Placental pericyte (primary cell): ENCODE measurements at places on chromosomes 16 and 17. TPM values are rescaled to one million over a fixed set of nuclear protein-coding genes. Genes with fewer than 3 reads are reported as not detected.

The MT1F gene
- not detected in 2 replicates for total RNA-seq

The ZBTB4 gene
- 24.3 and 35.8 TPM in 2 replicates for total RNA-seq

The LGALS9B gene
- not detected in 2 replicates for total RNA-seq

The HOXB6 gene
- total RNA-seq: under 0.01 and 0.29 TPM in 2 replicates

The LUC7L gene
- 31.5 and 59.0 TPM in 2 replicates for total RNA-seq

The CIITA gene
- 0.43 TPM in 1 of 2 replicates, not detected in the other for total RNA-seq

The DYNLRB2 gene
- 0.66 TPM in 1 of 2 replicates, not detected in the other for total RNA-seq

The ZP2 gene
- not detected in 2 replicates for total RNA-seq

The HOXB9 gene
- total RNA-seq: 0.22 TPM in 1 of 2 replicates, not detected in the other

The TBC1D3 gene
- not detected in 2 replicates for total RNA-seq

The EPN3 gene
- not detected in 2 replicates for total RNA-seq

The EME1 gene
- 0.66 and 12.0 TPM in 2 replicates for total RNA-seq

The TBX21 gene
- total RNA-seq: 0.29 TPM in 1 of 2 replicates, not detected in the other

The CBX4 gene
- 29.8 and 62.2 TPM in 2 replicates for total RNA-seq

The CCL5 gene
- total RNA-seq: 0.29 TPM in 1 of 2 replicates, not detected in the other

The CORO1A gene
- 2.0 and 3.3 TPM in 2 replicates for total RNA-seq

The MRC2 gene
- 226 and 308 TPM in 2 replicates for total RNA-seq

The GP2 gene
- total RNA-seq: not detected in 2 replicates

The PPL gene
- 0.72 and 5.3 TPM in 2 replicates for total RNA-seq

The CYTH1 gene
- total RNA-seq: 14.2 and 18.6 TPM in 2 replicates

The GRAPL gene
- total RNA-seq: 0.14 TPM in 1 of 2 replicates, not detected in the other

The LGALS9 gene
- 3.0 and 3.3 TPM in 2 replicates for total RNA-seq

The CA4 gene
- total RNA-seq: not detected in 2 replicates

The NOD2 gene
- not detected in 2 replicates for total RNA-seq

The G6PC1 gene
- not detected in 2 replicates for total RNA-seq

The SMIM36 gene
- not detected in 2 replicates for total RNA-seq

The HBM gene
- not detected in 2 replicates for total RNA-seq

The MT1E gene
- total RNA-seq: 90.4 and 152 TPM in 2 replicates

The SDR42E2 gene
- under 0.01 TPM in 1 of 2 replicates, not detected in the other for total RNA-seq

The KRT15 gene
- 3.3 TPM in 1 of 2 replicates, not detected in the other for total RNA-seq

The HGS gene
- 124 and 173 TPM in 2 replicates for total RNA-seq

The TBC1D26 gene
- total RNA-seq: not detected in 2 replicates

The C16orf74 gene
- 11.2 and 21.8 TPM in 2 replicates for total RNA-seq

The ABCA10 gene
- 1.7 and 2.2 TPM in 2 replicates for total RNA-seq

The SLC12A3 gene
- not detected in 2 replicates for total RNA-seq

The MARCHF10 gene
- not detected in 2 replicates for total RNA-seq

The ALDOC gene
- total RNA-seq: 9.7 and 30.4 TPM in 2 replicates

The EPX gene
- not detected in 2 replicates for total RNA-seq

The APOBR gene
- not detected in 2 replicates for total RNA-seq
